ENCODE measurements at places on chromosomes 3 and 15.

DNA sequence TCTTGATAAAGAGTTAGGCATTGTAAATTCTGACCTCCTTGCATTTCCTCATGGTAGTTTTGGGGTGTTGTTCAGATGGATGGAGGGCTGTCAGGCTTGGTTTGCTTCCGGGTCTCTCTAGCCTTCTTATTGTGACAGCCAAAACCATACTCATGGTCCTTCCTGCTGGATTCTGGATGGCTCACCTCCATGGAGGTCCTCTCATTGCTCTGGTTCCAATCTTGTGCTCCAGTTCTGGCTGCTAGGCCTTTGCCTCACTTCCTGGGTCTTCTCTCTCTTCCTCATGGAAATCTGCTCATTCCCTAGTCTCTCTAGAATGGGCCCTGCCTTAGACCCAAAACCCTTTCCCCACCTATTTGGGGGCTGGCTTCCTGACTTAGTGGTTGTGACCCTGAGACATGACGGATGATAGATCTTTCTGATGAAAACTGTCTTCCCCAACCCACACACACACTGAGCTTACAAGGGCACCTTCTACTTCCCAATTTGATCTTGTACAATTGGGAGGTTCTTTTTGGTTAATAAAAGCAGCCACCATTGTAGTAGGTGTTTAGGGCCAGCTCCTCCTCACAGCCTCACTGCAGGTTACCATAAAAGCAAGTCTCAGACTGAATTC is 66.2 kb upstream of the XCR1 start:
- no peak for DNase-seq

DNA sequence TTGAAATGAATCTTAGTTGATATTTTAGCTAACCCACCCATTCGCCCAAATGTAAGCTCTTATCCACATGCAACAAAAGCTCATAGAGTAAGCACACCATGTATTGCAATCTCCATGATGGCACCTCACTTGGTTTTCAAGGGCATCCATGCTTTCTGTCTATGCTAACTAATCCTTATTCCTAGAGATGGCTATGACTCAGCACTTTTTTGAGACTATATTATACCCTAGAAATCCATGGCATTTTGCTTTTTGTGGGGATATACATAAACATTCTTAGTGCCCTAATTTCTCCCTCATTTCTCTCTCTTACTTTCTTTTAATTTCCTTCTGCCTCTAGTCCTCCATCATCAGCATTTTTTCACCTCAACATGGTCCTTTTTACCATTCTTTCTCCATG is 168.5 kb upstream of the STT3B start:
- no peak for DNase-seq

DNA sequence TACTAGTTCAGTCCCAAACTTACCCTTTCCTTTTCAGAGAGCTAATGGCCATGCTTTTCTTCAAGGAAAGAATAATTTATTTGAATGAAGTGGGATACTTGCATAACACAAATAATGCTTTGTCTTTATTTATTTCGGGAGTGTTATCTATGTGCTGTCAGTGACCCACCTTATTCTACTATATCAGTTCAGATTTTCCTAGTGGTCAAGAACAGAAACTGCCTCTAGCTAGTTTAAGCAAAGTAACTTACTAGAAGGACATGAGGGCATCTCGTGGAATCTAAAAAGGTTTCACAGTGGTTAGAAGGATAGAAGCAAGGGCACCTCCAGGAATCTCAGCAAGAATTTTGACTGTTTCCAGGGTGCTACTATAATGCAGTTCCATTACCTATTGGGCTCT is 3.8 kb upstream of the TIMMDC1 start:
- DNase-seq: no peak

DNA sequence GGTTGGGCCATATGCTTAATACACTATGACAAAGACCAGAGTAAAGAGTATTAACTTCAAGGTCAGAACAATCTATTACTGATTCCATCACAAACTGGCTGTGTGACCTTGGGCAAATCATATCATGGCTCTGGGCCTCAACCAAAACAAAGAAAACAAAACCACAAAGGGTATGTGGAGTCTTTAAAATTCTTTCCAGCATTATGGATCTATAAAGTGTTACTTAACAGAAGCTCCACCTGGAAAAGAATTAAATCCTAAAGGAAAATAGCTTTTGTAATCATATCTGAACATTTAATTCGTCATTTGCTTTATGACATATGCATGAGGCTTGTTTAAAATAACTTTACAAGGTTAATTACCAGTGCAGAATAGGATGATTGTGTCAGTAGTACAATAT is 265.5 kb downstream of the SATB1 start:
- no peak for DNase-seq

- no peak for DNase-seq
Observed at GRCh38 chr15:34109797-34110663, 8.1 kb downstream of the PGBD4 start.

GRCh38 chr3:15858547-15859506 is 61.0 kb upstream of the ANKRD28 start:
- DNase-seq: peak; percentile 61

- no peak for DNase-seq
Observed at GRCh38 chr15:95326431-95327182, 1003.9 kb upstream of the NR2F2 start.

- no peak for DNase-seq
Observed at GRCh38 chr15:92205255-92205739, 188.4 kb upstream of the ST8SIA2 start.

All from stimulated activated CD4-positive, alpha-beta T cell treated with anti-CD3 and anti-CD28 coated beads, Interleukin-4, amount 100 ng/mL, for 1 hour (primary cell).